ENCODE measurements at places on chromosomes 11 and 22. TPM values are rescaled to one million over a fixed set of nuclear protein-coding genes. Genes with fewer than 3 reads are reported as not detected.

The BANF1 gene
- total RNA-seq: 37.8 TPM

GRCh38 chr11:113690619-113691569 lies 15.2 kb downstream of the TMPRSS5 start:
- peak; percentile 78 for DNase-seq

DNA sequence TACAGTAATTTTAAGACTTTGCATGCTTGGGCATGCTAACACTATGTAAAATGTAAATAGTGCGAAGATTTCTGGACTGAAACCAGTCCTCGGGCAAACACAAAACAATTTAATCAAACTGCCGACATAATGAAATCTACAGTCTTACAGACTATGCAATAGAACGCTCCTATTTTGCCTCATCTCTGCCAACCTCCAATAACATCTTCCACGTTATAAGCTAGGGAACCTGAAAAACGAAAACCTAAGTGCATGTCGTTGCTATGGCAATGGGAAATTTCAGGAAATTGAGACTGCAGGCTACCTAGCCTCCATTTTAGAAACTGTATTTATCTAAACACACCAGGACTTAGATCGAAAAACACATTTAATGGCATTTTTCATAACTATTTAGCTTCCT lies 1.1 kb downstream of the CSTF3 start:
- peak; percentile 46 for DNase-seq

The MS4A12 gene
- total RNA-seq: not detected

Data from hepatocyte (in vitro differentiated cells).